ENCODE measurements at places on chromosomes 5 and 9.

- DNase-seq = peak; percentile 83
These were observed 35.9 kb downstream of the MAMDC2 start for GRCh38 chr9:70079417-70080037.

- DNase-seq = no peak
These were observed 55.0 kb upstream of the CDH12 start for GRCh38 chr5:22908129-22908528.

DNA sequence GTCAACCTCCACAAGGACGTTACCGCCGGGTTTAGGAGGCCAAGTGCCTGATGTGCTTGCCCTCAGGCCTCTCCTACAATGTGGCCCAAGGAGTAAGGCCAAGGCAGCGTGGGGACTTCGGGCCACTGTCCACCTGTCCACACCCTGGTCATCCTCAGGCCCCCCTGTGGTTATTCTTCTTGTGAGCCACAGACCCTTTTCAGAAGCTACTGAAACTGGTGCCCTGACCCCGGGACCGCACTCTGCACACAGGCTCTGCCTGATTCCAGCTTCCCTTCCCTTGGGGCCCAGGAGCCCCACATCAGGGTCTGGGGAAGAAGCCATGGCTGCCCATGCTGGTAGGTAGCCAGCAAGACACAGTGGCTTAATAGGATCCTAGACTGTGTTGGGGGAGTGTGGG is 128.8 kb downstream of the OLFM1 start:
- no peak for DNase-seq

GRCh38 chr5:176810687-176811501 is 535 bp downstream of the UNC5A start:
- no peak for DNase-seq

DNA sequence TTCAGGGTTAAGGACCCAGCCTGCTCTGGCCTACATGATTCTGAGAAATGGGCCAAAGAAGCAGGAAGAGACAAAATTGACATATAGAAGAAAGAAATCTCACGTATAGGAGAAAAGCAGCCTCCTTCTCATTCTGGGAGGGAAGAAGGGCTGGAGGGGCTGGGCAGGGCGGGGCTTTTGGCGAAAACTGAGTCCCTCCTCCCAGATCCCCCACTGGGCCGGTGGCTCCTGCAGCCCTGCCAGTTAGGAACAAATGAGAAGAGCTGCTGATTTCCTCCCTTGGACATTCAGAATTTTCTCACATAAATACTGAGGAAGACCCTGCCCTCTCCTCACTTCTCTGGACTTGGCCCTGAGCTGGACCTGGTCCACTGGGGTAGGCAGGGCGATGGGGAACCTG is at the start of gene WNT8A:
Gene WNT8A, plus strand, starts transcription at position 332 of the 400 bp plus-strand sequence. CDS start 95 bp downstream, outside the sequence.
- DNase-seq = no peak

DNA sequence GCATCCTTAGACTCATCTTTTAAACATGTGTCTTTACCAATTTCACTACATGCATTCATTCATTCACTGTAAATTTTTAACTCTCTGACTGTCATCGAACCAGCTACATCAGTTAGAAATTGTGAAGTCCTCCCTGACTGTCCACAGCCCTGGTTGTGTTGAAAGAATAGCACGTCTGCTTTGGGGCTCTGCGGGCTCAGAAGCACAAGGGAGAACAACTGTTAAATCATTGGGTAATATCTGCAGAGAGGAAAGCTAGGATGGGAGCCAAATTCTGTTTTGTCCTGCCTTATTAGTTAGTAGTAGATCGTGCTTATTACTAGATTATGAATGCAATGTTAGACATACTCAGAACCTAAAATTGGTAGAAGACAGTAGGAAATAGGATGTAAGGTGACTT is 26.3 kb upstream of the FAM120AOS start:
- no peak for DNase-seq

GRCh38 chr9:31588006-31588405 is 796.4 kb upstream of the ACO1 start:
- peak; percentile 4 for DNase-seq

- no peak for DNase-seq
These were observed 16.0 kb downstream of the TLE1 start for GRCh38 chr9:81673310-81673709.

DNA sequence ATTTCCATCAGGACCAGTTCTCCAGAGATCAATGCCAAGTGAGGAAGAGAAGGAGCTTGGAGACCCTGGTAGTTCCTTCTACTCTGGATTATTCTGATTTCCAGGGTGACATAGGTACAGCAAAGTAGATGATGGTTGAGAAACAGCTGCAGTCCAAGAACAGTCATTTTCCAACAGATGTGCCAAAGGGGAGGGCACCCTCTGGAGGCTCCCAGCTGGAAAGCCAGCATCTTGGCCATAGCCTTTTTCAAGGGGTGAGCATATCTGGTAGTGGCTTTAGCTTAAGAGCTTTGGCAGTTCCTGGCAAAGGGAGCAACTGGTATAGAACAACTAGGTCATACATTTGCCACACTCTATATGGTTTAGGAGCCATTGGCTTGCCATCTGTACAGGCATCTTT is 492.7 kb downstream of the RASEF start:
- no peak for DNase-seq

- DNase-seq = no peak
These were observed 27.6 kb downstream of the AP3S1 start for GRCh38 chr5:115869256-115869795.

DNA sequence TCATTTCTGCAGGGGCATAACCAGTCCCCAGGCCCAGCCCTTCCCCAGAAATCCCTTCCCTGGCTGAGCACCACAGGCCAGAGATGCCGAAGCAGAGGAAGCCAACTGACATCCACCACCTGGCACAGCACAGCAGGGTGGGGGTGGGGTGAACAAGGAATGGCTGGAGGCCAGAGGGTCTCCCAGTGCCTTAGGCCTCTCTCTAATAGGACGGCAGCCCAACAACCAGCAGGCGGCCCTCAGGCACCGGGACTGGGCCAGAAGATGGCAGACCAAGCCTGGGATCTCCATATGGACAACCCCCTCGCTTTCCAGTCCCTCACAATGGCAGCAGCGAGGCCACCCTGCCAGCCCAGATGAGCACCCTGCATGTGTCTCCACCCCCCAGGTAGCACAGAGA is 13.2 kb downstream of the PDLIM4 start:
- no peak for DNase-seq

GRCh38 chr5:111834926-111835599 is 78.1 kb upstream of the NREP start:
- DNase-seq = no peak

GRCh38 chr5:160616712-160617497 is 195.2 kb downstream of the PTTG1 start:
- DNase-seq = no peak

DNA sequence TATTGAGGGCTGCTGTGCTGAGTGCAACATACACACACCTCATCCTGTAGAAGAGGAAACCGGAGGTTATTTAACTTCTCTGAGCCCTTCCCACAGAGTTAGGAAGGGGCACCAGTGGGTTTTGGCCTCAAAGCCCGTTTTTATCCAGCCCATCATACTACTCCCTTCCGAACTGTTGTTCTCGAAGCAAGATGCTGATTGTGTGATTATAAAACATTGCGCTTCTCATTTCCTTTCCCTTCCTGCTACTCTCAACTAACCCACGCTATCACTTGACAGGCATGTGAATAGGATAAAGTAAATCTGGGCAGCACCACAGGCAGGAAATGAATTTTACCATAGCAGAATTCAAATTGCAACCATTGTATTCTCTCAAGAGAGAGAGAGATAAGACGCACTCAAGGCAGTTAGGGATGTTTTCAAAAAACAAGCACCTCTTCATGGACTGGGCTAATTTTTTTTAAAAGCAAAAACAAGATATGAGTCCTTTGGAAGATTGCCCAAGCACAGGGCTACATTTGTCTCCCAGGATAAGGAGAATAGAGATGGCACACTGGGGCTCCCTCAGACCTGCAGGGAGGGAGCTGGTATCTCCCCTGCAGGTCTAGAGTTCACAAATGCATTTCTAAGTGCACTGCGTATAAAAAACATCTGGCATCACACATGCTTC is 52.6 kb downstream of the GNA14 start:
- no peak for DNase-seq

DNA sequence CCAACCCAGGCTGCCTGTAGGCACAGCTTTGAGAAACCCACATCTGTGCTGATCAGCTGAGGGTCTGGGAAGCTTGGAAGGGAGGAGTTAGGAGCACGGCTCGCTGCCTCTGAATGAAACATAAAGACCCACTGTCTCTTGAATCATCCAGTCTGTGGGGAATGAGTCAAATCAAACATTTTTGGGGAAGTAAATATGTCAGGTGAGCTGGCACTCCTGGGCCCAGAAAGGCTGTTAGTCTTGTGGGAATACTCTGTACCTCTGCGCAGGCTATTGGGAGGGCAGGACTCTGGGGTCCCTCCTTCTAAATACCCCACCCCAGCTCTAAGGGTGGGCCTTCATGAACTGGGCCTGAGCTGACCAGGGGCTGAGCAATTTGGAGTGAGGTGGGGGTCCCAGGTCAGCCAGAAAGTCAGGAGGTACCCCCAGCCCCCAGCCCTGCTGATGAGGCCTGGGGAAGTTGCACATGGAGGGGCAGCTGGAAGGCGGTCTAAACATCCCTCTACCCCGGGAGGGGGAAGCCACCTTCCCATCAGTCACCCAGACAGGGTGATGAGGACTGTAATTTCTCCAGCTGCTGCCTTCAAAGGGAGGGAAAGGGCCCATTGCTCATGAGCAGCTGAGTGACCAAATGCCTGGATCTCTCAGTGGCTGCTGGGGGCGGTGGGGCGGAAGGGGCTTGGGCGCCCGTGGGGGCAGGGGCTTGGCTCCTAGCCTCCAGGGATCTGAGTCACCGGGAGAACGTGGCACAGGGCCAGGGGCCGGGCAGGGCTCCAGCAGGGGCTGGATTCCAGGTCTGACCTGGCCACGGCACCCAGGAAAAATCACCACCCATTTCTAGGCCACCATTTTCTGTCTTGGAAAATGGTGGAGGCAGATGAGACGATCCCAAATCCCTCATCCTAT is 10.8 kb downstream of the FIBCD1 start:
- DNase-seq = no peak

- DNase-seq = no peak
These were observed 105.0 kb downstream of the PLPP1 start for GRCh38 chr5:55429613-55430253.

GRCh38 chr9:81871695-81872094 is 56.5 kb upstream of the SPATA31D4 start:
- DNase-seq = no peak

DNA sequence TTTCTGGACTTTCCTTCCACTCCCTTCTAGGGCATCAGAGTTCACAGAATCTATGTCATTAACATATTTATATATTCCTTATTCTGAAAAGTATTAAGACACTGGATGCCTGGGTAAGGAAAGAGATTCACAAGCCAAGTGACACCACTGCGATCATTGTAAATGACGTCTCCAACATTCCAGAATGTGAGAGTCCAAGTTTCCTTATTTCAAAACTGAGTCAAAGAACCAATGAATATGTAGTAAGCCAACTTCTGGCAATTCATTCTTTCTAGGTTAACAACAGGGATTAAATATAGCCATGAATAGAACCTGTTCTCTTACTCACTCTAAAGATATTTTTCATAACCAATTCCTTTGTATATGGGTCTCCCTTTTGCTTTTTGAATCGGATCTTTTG is 18.1 kb downstream of the RAI14 start:
- DNase-seq = no peak

DNA sequence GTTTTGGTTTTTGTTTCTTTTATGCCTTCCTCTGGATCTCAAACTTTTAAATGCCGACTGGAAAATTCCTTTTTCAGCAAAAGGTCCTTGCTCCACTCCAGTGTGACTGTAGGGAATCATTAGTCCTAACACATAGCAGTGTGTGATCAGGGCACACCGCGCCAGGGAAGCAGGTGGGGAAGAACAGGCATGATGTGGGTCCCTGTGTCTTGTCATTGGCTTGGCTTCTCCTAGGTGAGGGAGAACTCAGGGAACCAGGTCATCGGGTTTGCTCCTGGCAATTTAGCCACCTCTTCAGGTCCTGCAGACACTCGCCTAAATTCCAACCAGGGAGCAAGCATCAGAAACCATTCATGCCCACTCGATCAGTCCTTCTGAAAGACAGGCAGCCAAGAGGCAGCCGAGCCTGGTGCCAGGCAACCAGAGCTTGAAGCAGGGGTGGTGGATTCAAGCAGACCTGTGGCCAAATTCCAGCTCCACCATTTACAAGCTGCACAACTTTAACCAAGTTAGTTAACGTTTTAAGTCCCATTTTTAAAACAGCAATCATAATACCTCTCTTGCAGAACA is 514.2 kb downstream of the BNC2 start:
- DNase-seq = no peak

- no peak for DNase-seq
These were observed 54.7 kb downstream of the ANXA2R start for GRCh38 chr5:42985129-42986037.

DNA sequence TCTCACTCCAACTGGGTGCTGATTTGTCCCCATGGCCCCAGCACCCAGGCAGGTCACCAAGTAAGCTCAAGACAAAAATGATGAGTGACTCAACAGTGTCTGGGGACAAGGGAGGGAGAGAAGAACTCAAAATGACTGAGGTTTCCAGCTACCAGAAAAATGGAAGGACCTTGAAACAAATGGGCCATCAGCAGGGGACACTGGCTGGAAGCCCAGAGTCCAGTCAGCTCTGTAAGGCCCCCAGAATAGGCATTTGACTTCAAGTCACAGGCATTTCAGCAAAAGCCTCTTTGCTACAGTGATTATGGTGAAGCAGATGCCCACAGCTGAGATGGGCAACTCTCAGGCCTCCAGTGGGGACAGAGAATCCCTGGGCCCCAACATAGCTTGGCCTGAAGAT is 139.0 kb upstream of the GABRP start:
- DNase-seq = no peak

GRCh38 chr5:159515909-159516415 is 185.7 kb upstream of the IL12B start:
- DNase-seq = no peak

DNA sequence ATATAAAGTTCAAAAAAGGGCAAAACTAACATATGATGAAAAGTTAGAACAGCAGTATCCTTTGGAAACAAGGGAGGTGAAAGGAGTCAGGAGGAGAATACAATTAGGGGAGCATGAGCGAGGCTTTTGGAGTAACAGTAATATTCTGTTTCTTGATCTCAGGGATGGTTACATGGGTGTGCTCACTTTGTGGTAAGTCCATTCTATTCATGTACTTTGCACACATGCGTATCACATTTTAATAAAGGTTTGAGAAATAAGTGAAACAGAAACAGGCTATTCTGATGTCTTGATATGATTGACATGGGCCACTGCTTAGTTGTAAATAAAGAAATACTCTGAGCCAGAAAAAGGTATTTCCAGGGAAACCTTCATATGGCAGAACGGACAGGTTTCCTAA is 208.8 kb downstream of the SPOCK1 start:
- no peak for DNase-seq
